ENCODE measurements at places on chromosomes 13 and 19. TPM values are rescaled to one million over a fixed set of nuclear protein-coding genes. Genes with fewer than 3 reads are reported as not detected.

The PTPRH gene
- total RNA-seq = 0.24 TPM

The CRTC1 gene
- 1.4 TPM for total RNA-seq

The NCR1 gene
- total RNA-seq = not detected

The GRIK5 gene
- not detected for total RNA-seq

The CYP2S1 gene
- 1.2 TPM for total RNA-seq

The ITPKC gene
- total RNA-seq = 7.5 TPM

The ELSPBP1 gene
- total RNA-seq = not detected

The ZNF414 gene
- total RNA-seq = 6.3 TPM

The AMER2 gene
- total RNA-seq = 2.4 TPM

The RPL21 gene
- total RNA-seq = 660 TPM

The NCCRP1 gene
- 1.4 TPM for total RNA-seq

The ZFP30 gene
- 35.4 TPM for total RNA-seq

The CPAMD8 gene
- total RNA-seq = 11.3 TPM

The CNFN gene
- not detected for total RNA-seq

The CAMSAP3 gene
- 1.2 TPM for total RNA-seq

The CATSPERD gene
- total RNA-seq = not detected

The LDLR gene
- total RNA-seq = 120 TPM

The GIPC3 gene
- total RNA-seq = 0.24 TPM

The FAM83E gene
- total RNA-seq = 0.48 TPM

The CLEC4M gene
- total RNA-seq = 1.7 TPM

The KL gene
- total RNA-seq = 0.24 TPM

The PROZ gene
- 3.1 TPM for total RNA-seq

The CABP5 gene
- total RNA-seq = 11.8 TPM

The FLT3LG gene
- 1.9 TPM for total RNA-seq
